ENCODE measurements at places on chromosomes 12 and 14. TPM values are rescaled to one million over a fixed set of nuclear protein-coding genes. Genes with fewer than 3 reads are reported as not detected.

LBHD2 gene
- total RNA-seq, result not detected

SYNDIG1L gene
- total RNA-seq, result not detected

KRT75 gene
- total RNA-seq, result 0.43 TPM

OVCH1 gene
- total RNA-seq, result not detected

COX6A1 gene
- total RNA-seq, result 487 TPM

CLEC9A gene
- not detected for total RNA-seq

CALCOCO1 gene
- 232 TPM for total RNA-seq

ITPK1 gene
- total RNA-seq, result 48.6 TPM

GPRC5A gene
- 22.8 TPM for total RNA-seq

PRICKLE1 gene
- 7.4 TPM for total RNA-seq

ADAM21 gene
- total RNA-seq, result 0.06 TPM

SELPLG gene
- total RNA-seq, result 0.74 TPM

MIS18BP1 gene
- 24.2 TPM for total RNA-seq

MEG3 gene
- not detected for total RNA-seq

ART4 gene
- total RNA-seq, result not detected

PAH gene
- not detected for total RNA-seq

P2RX2 gene
- 0.17 TPM for total RNA-seq

TPPP2 gene
- not detected for total RNA-seq
